ENCODE measurements at places on chromosomes 12 and 14. TPM values are rescaled to one million over a fixed set of nuclear protein-coding genes. Genes with fewer than 3 reads are reported as not detected.
A peak's percentile ranks its signal among the peaks of the same experiment; 100 is the strongest.

GRCh38 chr12:264269-264668 lies 1.6 kb upstream of the SLC6A13 start:
- DNase-seq: no peak

- no peak for DNase-seq
Measured at GRCh38 chr12:1575408-1576401, 18.7 kb downstream of the FBXL14 start.

DNA sequence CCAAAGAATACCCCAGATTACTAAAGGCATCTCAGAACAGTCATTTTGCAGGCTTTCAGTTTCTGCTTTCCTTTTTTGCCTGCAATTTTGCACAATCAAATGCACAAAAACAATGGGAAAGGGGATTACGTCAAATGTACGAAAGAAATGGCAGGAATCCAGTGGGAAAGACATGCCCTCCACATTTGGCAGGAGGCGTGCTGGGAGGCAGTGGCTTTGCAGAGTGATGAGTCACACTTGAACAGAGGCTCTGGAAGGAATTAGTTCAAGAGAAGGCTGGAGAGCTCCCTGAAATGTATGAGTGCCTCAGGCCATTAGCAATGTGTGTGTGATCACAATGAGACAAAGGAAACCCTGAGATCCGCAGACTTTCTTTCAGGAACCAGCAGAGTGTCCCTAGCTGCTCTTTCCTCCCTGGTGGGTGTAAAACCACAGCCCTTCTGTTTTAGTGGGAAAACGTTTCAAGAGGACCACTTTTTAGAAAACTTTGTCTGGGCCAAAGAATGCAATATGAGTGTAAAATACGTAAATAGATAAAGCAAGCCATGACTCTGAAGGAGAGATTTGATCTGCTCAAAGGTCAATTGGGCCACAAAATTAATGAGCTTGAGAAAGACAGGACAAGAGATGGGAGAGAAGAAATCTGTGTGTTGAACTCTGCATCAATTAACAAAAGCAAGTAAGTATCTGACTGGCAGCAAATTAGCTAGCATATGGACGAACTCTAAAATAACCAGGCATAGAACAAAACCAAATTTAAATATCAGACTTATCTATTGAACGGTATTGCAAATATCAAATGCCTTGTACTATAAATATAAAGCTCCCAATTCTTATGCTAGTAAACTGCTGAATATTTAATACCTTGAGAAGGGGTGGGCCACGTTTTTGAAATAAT lies 155.4 kb upstream of the PDE3A start:
- DNase-seq: peak; percentile 76

GRCh38 chr12:124774054-124774461 lies 89.6 kb downstream of the SCARB1 start:
- DNase-seq: no peak

- no peak for DNase-seq
Measured at GRCh38 chr12:132772606-132773005, 11.0 kb upstream of the ANKLE2 start.

DNA sequence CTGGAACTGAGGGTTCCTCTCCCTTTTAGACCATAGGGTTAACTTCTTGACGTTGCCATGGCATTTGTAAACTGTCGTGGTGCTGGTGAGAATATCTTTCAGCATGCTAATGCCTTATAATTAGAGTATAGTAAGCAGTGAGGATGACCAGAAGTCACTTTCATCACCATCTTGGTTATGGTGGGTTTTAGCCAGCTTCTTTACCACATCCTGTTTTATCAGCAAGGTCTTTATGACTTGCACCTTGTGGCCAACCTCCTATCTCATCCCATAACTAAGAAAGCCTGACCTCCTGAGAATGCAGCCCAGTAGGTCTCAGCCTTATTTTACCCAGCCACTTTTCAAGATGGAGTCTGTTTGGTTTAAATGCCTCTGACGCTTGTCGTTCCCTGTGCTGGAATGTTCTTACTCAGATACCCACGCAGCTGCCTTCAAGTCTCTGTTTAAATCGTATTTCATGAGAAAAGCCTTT lies 44.2 kb downstream of the BBS10 start:
- no peak for DNase-seq

DNA sequence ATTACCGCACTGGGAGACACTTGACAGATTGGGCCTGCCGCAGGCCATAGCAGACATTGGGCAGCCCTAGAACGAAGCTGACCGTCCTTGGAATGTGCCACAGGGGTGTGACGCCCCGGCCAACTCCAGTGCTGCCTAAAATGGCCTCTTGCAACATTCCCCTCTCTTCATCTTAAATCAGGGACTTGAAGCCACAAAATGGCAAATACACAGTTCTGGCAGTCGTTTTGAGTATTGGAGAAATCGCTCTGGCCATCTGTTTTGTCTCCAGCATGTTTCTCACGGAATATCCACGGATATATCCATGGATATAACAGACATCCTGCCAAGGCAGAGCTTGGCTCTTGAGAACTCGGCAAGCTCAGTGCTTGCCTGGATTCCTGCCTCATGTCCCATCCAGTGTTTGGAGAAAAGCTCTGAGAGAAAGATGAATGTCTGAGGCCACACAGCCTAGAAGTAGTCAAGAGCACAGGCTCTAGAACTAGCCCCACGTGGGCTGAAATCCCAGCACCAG lies 158.4 kb downstream of the CHST11 start:
- peak; percentile 48 for DNase-seq

- no peak for DNase-seq
Measured at GRCh38 chr12:107894589-107894988, 120.1 kb downstream of the ASCL4 start.

GRCh38 chr12:75888874-75889613 lies 142.5 kb downstream of the PHLDA1 start:
- DNase-seq: no peak

DNA sequence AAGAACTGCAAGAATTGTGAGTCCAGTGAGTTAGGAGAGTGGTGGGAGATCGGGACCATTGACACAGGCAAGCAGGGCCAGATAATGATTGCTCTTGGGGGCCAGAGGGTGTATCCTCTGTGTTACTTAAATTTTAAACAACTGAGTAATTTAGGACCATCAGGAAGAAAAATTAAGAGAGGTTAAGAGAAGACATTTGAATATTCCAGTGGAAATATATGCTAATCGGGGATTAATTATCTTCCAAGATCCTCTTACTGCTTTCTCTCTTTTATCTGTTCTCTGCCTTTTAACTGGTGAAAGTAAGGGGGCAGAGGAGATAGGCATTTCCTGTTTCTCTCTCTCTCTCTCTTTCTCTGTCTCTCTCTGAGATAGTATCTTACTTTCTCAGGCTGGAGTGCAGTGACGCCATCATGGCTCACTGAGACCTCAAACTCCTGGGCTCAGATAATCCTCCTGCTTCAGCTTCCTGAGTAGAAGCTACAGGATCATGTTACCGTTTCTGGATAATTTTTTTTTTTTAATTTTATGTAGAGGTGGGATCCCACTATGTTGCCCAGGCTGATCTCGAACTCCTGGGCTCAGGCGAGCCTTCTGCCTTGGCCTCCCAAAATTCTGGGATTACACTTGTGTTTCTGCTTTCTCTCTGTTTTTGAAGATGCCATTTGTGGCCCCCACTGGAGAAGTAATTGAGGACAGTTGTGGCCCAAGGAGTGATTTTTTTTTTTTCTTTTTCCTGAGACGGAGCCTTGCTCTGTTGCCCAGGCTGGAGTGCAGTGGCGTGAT lies 85.1 kb downstream of the DIP2B start:
- no peak for DNase-seq

- no peak for DNase-seq
Measured at GRCh38 chr12:15984963-15985362, 73.8 kb downstream of the DERA start.

GRCh38 chr14:93717668-93718320 lies 70.5 kb downstream of the PRIMA1 start:
- DNase-seq: no peak

GRCh38 chr12:31362115-31362758 lies 36.3 kb upstream of the SINHCAF start:
- DNase-seq: no peak

GRCh38 chr14:73752297-73752992 lies 38.3 kb upstream of the PNMA1 start:
- DNase-seq: peak; percentile 78

DNA sequence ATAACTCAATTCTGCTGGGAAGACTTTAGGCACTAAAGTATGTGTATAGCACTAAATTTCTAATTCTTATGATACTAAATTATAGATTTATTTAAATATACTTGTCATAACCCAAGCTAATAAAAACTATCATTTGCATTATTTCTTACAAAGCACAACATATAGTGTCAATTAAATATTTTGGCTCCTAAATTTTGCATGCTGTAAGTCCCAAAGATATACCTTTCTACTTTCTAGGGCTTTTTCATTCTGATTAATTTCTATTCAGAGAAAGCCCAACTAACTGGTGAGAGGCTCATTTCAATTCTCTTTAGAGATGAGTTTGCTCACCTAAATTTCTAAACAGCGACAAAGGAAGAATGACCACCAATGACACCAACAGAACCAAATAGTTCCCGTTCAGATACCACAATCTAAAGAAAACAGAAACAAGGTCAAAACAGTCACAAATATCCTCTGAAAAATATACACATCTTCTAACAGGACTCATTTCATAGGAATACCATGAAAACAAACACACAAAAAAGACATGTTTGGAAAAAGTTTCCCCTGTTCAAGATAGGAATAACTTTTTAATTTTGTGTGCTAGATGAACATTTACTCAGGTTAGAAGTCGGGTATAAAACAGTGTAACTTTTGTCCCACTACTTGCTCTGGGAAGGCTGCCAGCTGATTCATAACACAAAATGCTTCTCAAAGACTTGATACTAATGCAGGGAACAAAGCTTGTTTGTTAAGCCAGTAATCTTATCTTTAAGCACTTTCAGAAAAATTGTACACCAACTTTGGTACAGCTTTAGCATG lies 7.6 kb downstream of the SLC38A2 start:
- peak; percentile 71 for DNase-seq

DNA sequence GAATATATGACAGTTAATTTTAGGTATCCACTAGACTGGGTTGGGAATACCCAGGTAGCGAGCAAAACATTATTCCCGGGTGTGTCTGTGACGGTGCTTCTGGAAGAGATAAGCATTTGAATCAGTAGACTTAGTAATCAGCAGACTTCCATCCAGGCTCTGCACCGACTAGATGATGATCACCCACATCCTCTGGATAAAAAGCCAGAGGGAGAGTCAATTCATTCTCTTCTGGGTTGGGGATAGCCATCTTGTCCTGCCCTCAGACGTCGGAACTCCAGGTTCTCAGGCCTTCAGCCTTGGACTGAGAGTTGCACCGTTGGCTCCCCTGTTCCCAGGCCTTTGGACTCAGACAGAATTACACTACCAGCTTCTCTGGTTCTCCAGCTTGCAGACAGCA lies 168.0 kb downstream of the PHLDA1 start:
- no peak for DNase-seq

- DNase-seq: no peak
Measured at GRCh38 chr14:63899953-63900352, 47.1 kb downstream of the SYNE2 start.

DNA sequence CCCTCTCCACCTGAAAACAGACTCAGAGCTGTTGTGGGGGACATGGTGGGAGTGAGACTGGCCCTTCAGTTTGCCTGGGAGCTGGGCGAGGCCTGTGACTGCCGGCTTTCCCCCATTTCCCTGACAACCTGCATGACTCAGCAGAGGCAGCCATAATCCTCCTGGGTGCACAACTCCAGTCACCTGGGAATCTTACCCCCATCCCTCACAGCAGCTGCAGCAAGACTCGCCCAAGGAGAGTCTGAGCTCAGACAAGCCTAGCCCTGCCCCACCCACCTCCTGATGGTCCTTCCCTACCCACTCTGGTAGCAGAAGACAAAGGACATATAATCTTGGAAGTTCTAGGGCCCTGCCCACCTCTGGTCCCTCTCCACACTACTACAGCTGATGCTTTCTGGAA lies 207.3 kb upstream of the ARID2 start:
- no peak for DNase-seq

DNA sequence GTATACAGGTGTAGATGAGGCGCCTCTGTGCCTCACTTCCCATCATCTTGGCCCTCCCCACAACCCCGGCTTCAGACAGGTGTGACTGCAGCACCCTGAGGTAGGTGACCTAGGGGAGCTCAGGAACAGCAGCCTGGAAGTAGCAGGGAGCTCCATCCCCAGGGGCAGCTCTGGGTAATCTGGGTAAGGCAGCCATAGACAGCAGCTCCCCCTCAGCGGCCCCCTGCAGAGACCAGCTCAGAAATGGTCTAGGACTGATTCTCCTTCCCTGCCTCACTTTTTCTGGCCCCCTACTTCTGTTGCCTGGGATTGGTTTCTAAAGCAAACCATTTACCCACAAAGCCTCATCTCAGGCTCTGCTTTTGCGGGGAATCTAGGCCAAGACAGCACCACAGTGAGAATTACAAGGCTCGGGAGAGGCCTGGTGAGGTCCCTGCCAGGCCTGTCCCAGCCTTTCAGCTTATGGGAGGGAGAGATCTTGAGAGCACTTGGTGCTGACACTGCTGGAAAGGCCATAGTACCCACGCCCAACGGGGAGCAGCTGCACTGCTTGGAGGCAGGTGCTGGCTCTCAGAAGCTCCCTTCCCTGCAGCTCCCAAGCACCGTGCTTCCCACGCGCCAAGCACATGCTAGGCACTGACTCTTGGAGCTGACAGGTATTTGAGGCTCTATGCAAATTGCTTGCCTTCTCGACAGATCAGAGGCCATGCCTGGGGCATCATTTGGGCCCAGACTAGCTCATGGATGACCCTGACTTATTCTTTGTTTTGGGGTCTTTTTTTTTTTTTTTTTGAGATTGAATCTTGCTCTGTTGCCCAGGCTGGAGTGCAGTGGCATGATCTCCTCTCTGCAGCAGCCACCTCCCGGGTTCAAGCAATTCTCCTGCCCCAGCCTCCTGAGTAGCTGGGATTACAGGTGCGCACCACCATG lies 45.1 kb upstream of the TRAF3 start:
- no peak for DNase-seq

GRCh38 chr12:75528272-75528671 lies 16.9 kb upstream of the KRR1 start:
- DNase-seq: no peak

DNA sequence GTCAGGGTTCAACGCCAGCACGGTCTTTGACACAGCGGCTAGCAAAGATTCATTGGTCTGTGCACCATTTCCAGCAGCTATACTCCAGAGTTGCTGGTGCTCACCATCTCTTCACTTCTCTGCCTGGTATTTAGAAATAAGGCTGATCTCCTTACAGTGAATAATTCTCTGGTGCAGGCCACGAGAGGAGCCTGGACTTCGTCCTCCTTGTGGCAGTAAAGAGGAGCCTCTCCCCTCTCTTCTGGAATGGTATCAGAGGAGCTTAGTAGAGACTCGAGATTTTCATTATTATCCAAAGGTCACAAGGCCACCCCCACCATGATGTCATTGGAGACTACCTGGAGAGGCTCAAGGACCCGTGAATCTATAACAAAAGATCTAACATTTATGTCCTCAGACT lies 30.8 kb upstream of the BCL2L14 start:
- no peak for DNase-seq

The TOMM20L gene
- not detected for polyA plus RNA-seq

The ANKRD33 gene
- polyA plus RNA-seq: not detected

The CCDC197 gene
- polyA plus RNA-seq: not detected

The ASPG gene
- polyA plus RNA-seq: 13.8 TPM

The C12orf56 gene
- polyA plus RNA-seq: not detected

The TMEM179 gene
- 0.17 TPM for polyA plus RNA-seq

The TDG gene
- polyA plus RNA-seq: 12.5 TPM

The AQP6 gene
- 0.06 TPM for polyA plus RNA-seq

The PRB2 gene
- polyA plus RNA-seq: not detected

The TGM1 gene
- 0.87 TPM for polyA plus RNA-seq

The STYK1 gene
- 0.01 TPM for polyA plus RNA-seq

The CISTR gene
- 0.16 TPM for polyA plus RNA-seq

The WDR20 gene
- polyA plus RNA-seq: 10.7 TPM

The CMA1 gene
- not detected for polyA plus RNA-seq
